ENCODE measurements at places on chromosomes 5 and 9. TPM values are rescaled to one million over a fixed set of nuclear protein-coding genes. Genes with fewer than 3 reads are reported as not detected.

The CARTPT gene
- not detected for total RNA-seq

The CMYA5 gene
- 0.53 TPM for total RNA-seq

The DDX4 gene
- not detected for total RNA-seq

The DOCK8 gene
- total RNA-seq, result 156 TPM

The IFNB1 gene
- total RNA-seq, result not detected

The CCDC187 gene
- total RNA-seq, result not detected

The NUTM2F gene
- not detected for total RNA-seq

The MOB3B gene
- 0.30 TPM for total RNA-seq

The SPEF2 gene
- total RNA-seq, result 13.1 TPM

All from natural killer cell (primary cell).